Activated T-cell treated with anti-CD3 and anti-CD28 coated beads for 24 hours (primary cell): ENCODE measurements at places on chromosomes 7 and 10.

- no peak for DNase-seq
Measured at GRCh38 chr7:28176174-28176573, 4.4 kb downstream of the JAZF1 start.

DNA sequence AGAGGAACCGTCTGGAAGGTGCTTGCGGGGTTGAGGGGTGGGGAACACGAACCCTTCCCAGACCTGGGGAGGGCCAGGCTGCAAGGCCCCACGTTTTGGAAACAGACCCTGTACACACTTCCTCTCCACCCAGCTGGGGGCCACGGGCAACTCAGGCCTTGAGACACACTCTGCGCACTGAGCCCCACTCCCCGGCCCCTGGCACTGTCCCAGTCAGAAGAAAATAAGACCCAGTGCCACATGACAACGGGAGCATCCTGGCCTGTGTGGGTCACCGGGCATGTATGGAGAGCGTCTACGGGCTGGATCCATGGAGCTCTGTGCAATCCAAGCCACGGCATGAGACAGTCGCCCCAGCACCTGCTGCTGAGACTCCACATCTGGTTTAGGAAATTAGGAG is 63.7 kb downstream of the CARD11 start:
- no peak for DNase-seq

DNA sequence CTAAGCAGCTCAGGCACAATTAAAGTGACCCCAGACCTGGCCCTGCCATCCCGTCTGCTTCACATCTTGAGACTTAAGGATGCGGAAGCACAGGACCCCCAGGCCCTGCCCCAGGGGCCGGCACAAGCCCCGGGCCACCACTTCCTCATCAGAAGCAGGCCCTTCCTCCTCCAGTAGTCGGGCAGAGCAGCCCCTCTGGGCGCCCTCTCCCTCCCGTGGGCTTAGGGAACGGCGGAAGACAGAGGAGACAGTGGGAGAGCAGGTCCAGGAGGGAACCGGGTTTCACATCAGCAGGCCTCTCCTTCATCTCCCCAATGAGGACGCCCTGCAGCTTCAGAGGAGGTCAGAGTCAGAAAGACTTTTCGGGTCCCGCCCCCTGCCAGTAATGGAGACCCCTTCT is 135.7 kb upstream of the PPIF start:
- no peak for DNase-seq

DNA sequence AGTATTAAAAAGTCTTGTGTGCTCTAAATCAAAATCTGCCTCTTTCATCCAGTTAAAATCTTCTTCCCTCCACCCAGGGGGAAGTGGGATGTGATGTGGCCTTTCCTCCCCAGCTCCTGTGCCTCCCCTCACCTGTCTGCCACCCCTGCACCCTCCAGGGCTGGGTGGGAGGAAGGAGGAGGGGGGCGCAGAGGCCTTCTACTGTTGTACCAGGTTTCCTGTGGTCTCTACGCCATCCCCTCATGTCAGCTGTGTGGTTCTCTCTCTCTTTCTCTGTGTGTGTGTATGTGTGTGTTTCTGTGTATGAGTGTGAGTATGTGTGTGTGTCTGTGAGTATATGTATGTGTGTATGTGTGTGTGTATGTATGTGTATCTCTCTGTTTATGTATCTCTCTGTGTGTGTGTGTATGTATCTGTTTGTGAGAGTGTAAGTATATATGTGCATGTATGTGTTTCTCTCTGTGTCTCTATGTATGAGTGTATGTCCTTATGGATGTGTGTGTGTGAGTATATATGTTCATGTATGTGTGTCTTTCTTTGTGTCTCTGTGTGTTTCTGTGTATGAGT is 45.5 kb upstream of the C10orf71 start:
- no peak for DNase-seq

GRCh38 chr10:110704906-110705476 is 60.9 kb downstream of the RBM20 start:
- DNase-seq, result no peak

DNA sequence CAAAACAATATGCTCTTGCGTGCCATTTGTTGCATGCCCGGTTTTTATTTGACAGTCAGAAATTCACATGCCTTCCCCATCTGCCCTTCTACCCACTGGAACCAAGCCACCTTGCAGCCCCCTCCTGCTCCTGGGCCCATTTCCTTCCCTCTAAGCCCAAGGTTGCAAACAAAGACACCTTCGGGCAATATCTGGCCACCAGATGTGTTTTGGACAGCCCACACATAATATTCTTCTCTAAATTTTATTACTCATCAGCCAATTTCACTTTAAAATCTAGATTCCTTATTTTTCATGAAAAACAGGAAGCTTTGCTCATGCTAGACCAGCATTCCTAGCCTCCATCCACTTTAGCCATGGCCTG is 18.2 kb upstream of the C10orf105 start:
- DNase-seq, result no peak

- no peak for DNase-seq
Measured at GRCh38 chr10:21518149-21518640, 7.3 kb downstream of the SKIDA1 start.

DNA sequence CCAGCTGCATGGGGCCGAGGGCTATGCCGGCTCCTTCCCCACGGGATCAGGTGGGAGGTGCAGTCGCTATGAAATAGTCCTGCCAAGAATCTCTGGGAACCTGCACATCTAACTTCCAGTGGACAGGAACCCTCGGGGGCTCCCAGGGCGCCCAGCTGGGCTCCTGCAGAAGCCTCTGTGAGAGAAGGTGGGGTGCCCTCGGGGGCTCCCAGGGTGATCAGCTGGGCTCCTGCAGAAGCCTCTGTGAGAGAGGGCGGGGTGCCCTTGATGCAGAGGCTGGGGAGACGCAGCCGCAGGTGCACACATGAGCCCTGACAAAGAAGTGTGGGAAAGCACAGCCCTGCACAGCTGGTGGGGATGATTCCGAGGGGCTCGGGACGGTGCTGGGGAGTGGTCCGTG is 5.9 kb downstream of the VENTX start:
- no peak for DNase-seq

GRCh38 chr7:132192809-132193208 is 383.5 kb downstream of the PLXNA4 start:
- no peak for DNase-seq

GRCh38 chr10:81213370-81213769 is 661.6 kb upstream of the NRG3 start:
- no peak for DNase-seq
